ENCODE measurements at places on chromosomes 4 and X.
A peak's percentile ranks its signal among the peaks of the same experiment; 100 is the strongest.

- no peak for DNase-seq
Measured at GRCh38 chr4:25141592-25141991, 18.7 kb downstream of the SEPSECS start.

DNA sequence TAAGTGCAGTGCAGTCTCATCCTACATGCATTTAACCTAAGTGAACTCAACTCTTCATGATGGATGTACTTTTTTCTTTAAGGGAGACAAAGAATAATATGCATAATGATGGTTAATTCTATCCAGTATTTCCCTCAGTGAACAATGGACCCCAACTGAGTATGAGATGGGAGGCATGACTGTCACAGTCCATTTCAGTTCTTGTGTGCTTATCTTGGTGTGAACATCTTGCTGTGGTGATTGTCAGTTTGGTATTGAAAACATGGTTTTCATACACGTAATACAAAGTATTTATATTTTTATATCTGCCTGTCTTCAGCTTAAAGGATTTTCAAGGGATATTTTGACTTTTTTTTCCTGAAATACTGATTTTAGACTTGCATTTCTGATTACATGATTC, 72.0 kb upstream of the NDUFC1 start:
- DNase-seq: no peak

DNA sequence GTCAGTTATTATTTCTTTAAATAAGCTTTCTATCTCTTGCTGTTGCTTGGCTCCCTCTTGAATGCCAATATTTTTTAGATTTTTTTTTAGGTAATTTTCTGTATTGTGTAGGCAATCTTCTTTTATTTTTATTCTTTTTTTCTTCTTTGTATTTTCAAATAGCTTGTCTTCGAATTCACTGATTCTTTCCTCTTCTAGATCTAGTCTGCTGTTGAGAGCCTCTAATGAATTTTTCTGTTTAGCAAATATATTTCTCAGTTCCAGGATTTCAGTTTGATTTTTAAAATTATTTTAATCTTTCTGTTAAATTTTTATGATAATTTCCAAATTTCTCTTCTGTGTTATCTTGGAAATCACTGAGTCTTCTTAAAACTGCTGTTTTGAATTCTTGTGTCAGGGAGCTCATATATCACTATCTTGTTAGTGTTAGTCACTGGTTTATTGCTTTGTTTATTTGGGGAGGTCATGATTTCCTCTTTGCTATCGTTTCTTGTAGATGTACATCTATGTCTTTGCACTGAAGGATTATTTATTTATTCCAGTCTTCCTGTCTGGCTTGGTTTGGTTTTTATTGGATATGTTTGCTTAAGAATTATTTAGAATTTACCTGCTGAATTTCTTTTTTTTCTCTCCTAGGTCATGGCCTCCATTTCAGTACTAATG, 39.9 kb upstream of the GPRIN3 start:
- no peak for DNase-seq

DNA sequence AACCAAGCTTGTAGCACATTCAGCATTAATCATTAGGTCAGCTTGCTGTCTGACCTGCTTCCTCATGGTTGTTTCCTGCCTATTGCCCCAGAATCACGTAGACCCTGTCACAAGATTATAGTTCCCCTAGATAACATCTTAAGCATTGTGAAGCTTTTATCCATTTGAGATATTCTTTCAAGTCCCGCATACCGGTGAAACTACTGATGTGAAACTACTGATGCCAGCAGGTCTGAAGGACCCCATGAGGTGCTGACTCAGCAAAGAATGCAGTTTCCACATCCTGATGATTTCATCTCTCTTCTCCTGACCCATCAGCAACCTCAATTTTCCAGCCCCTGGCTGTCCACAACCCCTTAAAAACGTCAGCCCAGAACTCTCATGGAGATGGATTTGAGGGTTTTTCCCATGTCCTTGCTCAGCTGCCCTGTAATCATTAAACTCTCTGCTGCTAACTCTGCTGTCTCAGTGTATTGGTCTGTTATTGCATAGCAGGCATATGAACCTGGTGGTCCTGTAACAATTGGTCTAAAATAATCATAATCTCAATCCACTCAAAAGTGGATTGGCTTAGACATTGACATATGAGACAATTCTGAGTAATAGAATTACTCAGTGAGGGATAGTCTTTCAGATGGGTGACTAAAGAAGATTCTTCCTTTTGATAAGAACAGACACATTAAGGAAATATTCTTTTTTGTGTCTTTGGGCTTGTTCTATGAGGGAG, 26.3 kb upstream of the UBA6 start:
- no peak for DNase-seq

GRCh38 chr4:163818673-163819072, 324.2 kb downstream of the TMA16 start:
- DNase-seq: no peak

DNA sequence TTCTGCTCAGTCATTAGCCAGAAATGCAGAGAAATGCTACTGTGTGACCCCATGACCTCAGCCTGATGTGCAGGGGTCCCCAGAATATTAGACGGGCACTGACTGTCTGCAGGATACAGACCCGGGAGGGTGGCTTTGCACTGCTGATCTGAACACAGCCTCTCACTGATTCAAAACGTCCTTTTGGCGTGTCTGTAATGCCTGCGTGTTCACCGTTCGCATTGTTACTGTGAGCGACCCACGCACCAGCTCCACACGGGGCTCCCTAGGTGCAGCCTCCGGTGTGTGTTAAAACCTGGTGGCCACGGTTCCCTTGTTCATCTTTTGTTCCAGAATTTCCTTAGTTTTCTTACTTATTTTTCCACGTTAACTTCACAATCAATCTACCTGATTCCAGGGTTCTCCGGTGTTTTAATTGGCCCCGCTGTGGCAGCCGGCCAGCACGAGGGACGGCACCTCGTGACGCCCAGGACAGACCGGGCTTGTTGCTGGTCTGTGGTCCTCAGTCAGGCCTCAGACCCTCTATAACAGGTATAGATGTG, 32.0 kb upstream of the SPON2 start:
- DNase-seq: no peak

GRCh38 chr4:124035364-124036041, 638.9 kb downstream of the SPRY1 start:
- no peak for DNase-seq

- DNase-seq: no peak
Measured at GRCh38 chr4:188275686-188276085, 136.4 kb downstream of the TRIML1 start.

DNA sequence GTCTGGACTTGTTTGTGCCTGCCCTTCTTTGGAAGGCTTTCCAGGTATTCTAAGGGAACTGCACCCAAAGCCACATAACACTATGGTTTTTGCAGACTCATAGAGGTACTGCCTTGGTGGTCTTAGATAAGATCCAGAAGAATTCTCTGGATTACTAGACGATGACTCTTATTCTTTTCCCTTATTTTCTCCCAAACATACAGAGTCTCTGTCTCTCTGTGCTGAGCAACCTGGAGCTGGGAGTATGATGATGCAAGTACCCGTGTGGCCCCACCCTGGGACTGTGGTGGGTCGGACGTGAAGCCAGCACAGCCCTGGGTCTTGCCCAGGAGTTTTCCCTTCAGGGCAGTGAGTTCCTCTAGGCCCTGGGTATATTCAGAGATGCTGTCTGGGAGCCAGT, 1342.4 kb upstream of the TENM3 start:
- peak; percentile 82 for DNase-seq

DNA sequence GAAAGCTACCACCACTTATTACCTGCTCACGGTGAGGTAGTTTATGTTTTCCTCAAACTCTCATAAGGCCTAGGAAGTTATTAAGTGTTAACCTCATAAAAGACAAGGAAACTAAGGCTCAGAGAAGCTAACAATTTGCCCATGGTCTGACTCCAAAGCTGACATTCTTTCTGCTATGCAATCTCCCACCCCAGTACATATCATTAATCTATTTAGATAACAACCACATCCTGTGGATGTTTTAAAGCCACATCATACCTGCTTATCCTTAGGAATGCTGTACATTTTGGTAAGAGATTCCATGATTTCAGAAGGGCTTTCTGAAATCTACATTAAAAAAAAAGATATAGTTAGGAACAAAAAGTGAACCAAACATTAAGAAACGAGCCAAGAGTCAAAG, 55.4 kb downstream of the HUWE1 start:
- DNase-seq: no peak

DNA sequence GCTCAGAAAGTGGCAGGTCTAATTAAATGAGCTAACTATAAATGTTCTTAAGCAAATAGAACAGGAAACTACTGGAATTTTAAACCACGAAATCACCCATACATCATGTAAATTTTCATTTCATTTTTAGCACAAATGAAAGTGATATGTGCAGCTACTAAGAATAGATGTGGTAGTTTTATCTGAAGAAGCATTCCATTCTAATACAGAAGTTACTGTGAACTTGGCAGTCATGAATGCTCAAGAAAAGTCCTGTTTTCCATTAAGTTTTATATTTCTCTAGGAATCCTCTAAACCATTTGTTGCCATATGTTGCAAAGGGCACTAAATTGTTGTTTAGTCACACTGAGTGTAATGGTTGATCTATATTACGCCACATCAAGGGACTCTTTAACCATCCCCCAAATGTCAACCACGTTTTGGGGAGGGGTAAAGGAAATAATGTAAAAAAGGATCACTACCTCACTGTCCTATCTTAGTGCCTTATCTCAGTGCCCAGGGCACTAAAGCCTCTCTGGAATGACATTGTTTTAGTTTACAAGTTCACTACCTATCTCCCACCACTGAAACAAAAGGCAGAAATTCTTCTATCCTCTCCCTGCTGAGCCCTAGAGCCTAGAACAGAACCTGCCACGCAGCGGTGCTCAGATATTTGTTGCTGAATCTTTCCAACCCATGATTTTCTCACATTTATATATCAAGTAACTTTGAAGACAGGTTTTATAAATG, 118.0 kb downstream of the SHISA3 start:
- DNase-seq: no peak

DNA sequence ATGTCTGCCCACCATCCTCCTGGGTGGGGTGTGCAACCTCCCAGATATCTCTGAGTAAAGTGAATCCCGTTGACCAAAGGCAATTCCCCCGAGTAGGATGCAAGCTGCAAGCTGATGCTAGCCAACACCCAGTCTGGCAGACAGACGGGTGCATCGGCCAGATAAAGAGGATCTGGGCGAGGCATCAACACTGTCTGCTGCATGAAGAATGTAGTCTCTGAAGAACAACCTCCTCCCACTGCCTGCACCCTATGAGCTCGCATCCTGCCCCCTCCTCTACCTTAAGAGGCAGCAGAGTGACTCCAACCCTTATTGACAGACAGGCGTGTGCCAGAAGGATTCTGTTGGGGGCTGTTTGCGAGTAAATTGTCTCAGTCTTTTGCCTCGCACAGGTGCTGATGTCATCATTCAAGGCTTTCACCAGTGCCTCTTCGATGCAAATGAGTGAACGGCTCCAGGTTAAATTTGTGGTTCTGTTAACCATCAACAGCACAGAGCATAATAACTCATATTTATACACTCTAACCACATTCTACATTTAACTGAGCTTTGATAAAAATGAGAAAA, 546.9 kb downstream of the BCOR start:
- DNase-seq: no peak

DNA sequence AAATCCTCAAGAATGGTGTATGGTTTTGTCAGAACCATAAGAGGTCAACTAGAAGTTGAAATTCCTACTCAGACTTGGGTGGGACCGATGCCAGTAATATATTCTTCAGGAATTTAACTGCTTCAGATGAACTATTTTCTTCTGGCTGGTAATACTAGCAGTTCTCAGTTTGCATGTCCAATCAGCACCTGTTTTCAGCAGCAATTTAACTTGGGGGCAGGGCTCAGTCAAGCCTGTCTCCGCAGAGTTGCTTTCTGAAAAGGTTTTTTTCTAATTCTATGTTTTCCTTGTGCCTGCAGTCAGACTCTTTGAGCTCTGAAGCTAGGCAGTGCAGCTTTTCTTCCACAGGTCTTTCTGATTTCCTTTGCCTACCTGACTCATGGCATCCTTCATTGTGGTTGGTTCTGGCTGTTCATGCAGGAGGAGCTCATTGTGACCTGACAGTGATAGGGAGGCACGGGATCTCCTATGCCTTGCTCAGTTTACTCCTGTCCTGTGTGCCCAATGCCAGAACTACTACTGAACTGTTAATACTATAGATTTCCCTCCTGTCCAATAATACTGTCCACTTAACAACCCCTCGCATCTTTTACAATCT, 17.3 kb upstream of the FMR1 start:
- DNase-seq: no peak

GRCh38 chr4:3689576-3690550, 76.3 kb upstream of the ADRA2C start:
- DNase-seq: no peak

GRCh38 chr4:30396772-30397475, 323.2 kb upstream of the PCDH7 start:
- DNase-seq: no peak

DNA sequence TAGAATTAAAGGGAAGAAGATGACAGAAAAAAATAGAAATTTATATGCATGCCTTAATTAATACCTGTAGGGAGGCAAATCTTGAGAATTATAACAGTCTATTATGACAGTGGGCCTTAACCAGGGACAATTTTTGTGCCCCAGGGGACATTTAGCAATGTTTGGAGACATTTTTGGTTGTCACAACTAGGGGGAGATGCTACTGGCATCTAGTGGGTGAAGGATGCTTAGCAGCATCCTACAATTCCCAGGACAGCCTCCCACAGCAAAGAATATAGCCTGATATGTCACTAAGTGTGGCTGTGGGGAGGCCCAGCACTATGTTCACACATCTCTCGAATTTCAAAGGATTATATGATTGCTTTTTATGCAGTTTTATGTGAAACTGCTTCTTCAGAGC, 10.5 kb downstream of the GPR82 start:
- no peak for DNase-seq

GRCh38 chr4:4695497-4695896, 153.6 kb upstream of the STX18 start:
- no peak for DNase-seq

- DNase-seq: no peak
Measured at GRCh38 chrX:136920001-136920400, 39.5 kb upstream of the RBMX start.

DNA sequence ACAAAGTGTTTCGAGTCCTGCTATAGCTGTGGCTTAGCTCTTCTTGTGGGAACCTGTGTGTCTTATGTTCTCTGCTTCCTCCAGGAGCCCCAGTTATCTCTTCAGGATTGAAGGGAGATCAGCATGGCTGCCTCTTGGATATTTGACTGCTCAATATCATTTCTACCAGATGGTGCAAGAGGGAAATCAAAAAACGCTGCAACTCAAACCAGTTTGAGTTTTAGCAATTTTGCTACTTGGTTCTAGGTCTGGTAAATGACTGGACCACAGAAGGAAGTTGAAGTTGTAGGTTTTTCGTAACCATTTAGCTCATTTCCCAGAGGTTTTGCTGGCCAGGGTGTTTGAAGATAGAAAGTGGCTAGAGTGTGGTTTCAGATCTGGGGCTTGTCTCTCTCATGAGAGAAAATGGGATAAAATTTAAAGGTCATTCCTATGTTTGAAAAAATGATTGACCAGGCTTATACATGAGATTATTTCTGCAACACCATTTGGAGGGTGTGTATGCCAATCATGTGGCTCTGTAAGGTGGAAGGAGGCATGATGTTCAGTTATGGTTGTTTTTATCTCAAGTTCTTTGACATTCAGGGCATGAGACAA, 210.4 kb downstream of the SPRY1 start:
- no peak for DNase-seq

- DNase-seq: no peak
Measured at GRCh38 chrX:99301990-99302389, 1108.1 kb downstream of the PCDH19 start.

GRCh38 chrX:44245733-44246132, 97.7 kb downstream of the EFHC2 start:
- no peak for DNase-seq

GRCh38 chrX:44765556-44765955, 78.3 kb upstream of the DUSP21 start:
- DNase-seq: no peak

- DNase-seq: no peak
Measured at GRCh38 chr4:8744083-8744805, 127.4 kb downstream of the HMX1 start.

All from SJSA1 (cell line).